ENCODE measurements at places on chromosomes 3 and 15.

GRCh38 chr15:76576523-76577279, 240.1 kb downstream of the ISL2 start:
- peak; percentile 84 for DNase-seq

DNA sequence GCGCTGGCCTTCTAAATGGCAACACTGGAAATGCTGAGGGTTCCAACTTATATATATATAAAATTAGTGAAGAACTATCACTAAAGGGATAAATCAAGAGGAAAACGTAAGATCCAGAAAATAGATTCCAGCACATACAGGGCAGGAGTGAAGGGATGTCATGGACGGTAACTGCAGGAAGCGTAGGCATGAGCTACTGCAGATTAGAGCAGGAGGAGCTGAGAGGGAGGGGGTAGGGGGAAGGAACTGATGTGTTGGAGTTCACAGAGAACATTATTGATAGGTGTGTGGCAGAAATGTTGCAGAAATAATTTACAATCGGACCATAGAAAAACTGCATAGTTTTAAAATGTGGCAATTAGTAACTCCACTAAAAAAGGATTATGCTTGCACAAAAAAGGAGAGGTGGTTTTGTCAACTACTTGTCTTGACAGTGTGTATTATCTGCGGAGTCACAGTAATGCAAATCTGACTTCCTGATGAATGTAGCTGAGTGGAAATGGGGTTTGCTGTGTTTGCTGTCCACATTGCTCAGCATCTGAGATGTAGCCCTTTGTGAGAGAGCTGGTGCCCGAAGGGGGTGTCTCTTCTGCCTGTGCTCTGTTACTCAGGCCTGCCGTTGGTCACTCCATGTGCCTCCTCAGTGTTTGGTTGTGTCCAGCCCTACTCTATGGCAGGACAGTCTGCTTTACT, 61.2 kb downstream of the PAK2 start:
- no peak for DNase-seq

DNA sequence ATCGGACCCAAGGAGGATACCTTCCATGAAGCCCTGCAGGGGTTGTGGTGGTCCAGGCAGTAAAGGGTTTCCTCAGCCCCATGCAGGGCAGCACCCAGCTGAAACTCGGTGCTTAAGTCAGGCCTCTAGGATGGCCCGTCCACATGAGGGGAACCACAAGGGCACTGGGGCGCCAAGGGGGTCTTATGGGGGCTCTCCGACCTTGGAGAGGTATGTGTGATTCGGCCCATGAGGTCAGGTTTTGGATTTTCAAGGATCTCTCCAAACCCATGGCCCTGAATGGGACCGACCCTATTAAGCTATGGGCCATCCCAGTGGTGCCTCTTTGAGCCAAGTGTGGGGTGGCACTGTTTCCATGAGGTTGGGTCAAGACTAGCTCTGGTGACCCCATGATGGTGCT, 233.3 kb downstream of the SNRPN start:
- DNase-seq: no peak

- no peak for DNase-seq
Measured at GRCh38 chr3:58696093-58696492, 29.5 kb upstream of the FAM3D start.

- DNase-seq: peak; percentile 56
Measured at GRCh38 chr3:126121632-126122031, 37.7 kb upstream of the SLC41A3 start.

GRCh38 chr3:13705702-13706280, 156.9 kb downstream of the FBLN2 start:
- DNase-seq: peak; percentile 75

GRCh38 chr3:129715854-129716253, 109.4 kb upstream of the PLXND1 start:
- DNase-seq: no peak

DNA sequence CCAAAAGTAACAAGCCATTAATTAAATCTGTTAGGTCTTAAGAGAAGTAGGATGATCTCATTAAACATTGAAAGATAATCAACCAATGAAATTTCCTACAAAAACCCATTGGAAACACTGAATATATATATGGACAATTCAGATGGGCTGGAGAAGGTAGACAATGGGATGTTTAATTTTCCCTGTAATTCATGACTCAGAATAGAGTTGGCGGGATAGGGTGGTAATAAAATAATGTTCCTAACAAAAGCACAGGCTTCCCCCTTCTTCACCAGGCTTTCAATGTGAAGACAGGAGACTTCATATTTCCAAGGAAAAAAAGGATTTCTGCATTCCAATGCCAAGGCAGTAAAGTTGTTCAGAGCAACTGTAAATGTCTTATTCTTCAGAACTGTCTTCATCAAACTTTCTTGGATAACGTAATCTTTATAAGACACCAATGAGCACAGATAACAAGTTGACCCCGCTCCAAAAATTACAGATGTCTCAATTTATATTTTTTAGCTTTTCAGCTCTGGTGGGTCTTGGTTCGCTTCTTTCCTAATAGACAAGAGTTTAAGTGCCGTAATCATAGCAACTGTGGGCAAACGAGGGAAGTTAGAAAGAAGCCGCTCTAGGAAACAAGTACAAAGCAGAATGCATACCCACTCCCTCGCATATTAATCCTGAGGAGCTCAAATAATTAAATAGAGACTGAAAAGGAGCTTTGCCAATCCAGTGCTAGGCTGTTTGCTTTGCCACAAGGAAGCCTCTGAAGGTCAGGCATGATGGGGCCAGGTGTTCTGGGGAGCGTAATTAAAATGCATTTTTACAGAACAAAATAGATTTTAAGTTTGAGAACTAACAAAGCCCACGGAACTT, 377.0 kb downstream of the FOXP1 start:
- DNase-seq: no peak
